Ureter (tissue), 1 donor: ENCODE measurements at places on chromosomes 7 and 10. TPM values are rescaled to one million over a fixed set of nuclear protein-coding genes. Genes with fewer than 3 reads are reported as not detected.

DNA sequence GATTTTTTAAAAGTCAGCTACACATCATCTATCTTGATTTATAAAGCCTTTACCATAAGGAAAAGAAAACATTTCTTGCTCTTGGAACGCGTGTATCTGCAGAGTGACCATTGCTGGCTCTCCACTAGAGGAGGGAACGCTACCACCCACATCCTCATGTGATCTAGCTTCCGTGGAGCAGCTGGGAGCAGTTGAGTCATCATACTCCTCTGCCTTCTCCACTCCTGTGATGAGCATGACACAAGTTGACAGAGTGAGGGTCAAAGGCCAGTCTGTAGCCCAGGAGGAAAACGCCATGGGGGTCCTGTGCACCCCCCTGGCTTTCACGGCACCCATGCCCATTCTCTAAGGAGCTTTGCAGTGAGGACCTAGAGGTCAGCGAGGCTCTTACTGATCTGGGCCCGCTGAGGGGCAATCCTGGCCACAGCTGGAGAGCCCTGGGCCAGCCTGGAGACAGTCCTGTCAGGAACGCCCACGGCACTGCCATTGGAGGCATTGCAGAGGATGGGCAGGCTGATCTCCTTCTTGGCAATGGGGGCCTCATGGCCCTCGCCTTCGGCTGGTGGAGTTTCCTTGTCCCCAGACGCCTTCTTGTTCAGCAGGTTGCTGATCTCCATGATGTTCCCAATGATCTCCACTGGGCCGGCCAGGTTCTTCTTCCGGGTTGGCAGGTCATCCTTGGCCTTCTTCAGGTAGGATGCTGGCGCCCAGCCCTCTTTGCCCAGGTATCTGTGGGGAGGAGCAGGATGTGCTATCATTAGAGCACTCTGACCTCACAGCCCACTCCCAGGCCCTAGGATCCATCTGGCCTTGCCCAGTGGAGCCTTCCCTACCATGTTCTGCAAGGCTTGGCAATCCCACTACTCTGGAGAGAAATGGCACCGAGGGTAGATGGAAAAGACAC, 119.2 kb downstream of the NEURL1 start:
- no peak for DNase-seq

ZNF804B gene
- total RNA-seq, result not detected

GDF2 gene
- total RNA-seq, result not detected

FAM221A gene
- 25.5 TPM for total RNA-seq

- DNase-seq, result no peak
These were observed 329.4 kb downstream of the TFEC start for GRCh38 chr7:115701141-115701540.

DNA sequence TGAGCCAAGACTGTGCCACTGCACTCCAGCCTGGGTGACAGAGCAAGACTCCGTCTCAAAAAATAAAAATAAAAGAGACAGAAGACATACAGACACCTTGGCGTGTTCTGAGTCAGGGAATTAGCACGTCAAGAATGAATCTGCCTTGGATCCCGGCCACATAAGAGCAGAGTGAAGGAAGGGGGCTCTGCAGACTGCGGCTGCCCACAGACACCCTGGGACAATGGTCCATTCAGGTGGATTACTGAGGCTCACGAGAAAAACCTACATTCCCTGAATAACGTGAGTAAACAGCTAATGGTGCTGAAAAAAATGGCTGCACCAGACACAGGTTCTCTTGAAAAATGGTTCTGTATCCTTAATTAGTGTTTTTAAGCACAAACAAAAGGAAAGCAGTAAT, 100.1 kb upstream of the FGFR2 start:
- no peak for DNase-seq

PPP2R2D gene
- 47.0 TPM for total RNA-seq

- peak; percentile 63 for DNase-seq
These were observed 4.5 kb upstream of the TRAPPC14 start for GRCh38 chr7:100163006-100163531.

PRKAR2B gene
- total RNA-seq, result 22.8 TPM

MIOS gene
- 49.5 TPM for total RNA-seq

- DNase-seq, result no peak
These were observed 3.8 kb upstream of the CAV2 start for GRCh38 chr7:116495736-116496135.

- DNase-seq, result no peak
These were observed 34.4 kb downstream of the MXI1 start for GRCh38 chr10:110241841-110242240.

DNA sequence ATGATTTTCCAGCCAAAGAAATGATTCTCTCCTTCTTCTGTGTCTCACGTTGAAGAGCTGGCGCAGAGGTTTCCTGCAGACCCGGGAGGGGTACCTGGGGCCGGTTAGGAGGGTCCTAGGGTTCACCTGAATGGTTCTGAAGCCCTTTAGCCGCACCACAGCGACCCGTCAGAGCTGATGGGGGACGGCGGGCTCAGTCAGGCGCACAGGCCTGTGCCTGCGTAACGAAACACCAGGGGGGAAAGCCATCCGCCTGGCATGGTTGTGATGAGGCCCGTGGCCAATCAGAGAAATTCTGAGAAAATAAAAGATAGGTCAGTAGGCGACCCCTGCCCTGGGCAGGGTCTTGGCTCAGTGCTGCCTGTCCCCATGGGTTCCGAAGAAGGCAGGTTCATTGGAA, 35.6 kb downstream of the FAM20C start:
- no peak for DNase-seq

ADAM22 gene
- 26.4 TPM for total RNA-seq

RBM20 gene
- total RNA-seq, result 0.68 TPM

DNA sequence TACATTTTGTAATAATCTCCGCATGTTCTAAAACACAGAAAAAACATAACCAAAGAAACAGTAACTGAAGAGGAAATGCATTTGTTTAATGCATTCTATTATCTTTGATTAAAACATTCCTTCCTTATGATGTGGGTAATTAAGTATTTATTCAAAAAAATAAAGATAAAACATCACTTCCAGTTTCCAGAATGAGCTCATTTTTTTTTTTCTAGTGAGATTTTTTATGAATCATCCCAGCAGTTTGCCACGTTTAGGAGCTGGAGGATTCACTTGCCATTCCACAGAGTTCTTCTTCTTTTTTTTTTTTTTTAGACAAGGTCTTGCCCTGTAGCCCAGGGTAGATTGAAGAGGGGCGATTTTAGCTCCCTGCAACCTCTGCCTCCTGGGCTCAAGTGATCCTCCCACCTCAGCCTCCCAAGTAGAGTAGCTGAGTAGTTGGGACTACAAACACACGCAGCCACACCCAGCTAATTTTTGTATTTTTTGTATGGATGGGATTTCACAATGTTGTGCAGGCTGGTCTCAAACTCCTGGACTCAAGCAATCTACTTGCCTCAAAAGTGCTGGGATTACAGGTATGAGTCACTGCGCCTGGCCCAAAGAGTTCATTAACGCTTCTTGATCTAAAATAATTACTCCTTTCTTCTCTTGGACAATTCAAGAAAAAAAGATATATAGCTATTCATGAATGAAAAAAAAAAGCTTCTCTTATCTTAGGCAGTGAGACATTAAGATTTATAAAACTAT, 177.3 kb downstream of the DKK1 start:
- no peak for DNase-seq

- no peak for DNase-seq
These were observed 48.8 kb downstream of the DAGLB start for GRCh38 chr7:6398943-6399342.

ADAM12 gene
- 12.3 TPM for total RNA-seq
